Activated T-cell treated with anti-CD3 and anti-CD28 coated beads, Interleukin-2, amount 50 U/mL, for 72 hours (primary cell): ENCODE measurements at places on chromosomes 6 and 20. TPM values are rescaled to one million over a fixed set of nuclear protein-coding genes. Genes with fewer than 3 reads are reported as not detected.
A peak's percentile ranks its signal among the peaks of the same experiment; 100 is the strongest.

- DNase-seq, result no peak
- no peak overlapping the region for H3K27ac ChIP-seq
- no peak overlapping the region for H3K4me3 ChIP-seq
- H3K36me3 ChIP-seq, result no peaks in the 10 kb centered on the region
- H3K27me3 ChIP-seq, result peaks cover 19% of the 10 kb centered on the region
Observed at GRCh38 chr20:57076152-57076652, 190.2 kb downstream of the BMP7 start.

DNA sequence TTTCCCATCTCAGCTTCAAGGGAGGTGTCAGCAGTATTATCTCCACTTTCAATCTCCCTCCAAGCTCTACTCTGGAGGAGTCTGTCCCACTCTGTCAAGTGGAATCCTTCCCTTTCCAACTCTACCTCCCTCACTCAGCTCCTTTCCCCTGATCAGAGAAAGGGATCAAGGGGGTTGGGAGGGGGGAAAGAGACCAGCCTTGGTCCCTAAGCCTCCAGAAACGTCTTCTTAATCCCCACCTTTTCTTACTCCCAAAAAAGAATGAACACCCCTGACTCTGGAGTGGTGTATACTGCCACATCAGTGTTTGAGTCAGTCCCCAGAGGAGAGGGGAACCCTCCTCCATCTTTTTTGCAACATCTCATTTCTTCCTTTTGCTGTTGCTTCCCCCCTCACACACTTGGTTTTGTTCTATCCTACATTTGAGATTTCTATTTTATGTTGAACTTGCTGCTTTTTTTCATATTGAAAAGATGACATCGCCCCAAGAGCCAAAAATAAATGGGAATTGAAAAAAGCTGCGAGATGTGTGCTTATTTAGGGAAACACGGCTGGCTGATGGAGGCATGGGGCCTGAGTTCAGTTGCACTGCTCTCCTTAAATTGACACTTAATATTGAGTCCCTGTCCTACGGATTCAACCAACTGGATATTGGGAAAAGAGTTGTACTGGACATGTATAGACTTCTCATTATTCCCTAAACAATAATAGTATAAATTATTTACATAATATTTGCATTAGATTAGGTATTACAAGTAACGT, 4.9 kb downstream of the TUBB start:
- H3K36me3 ChIP-seq, result peaks cover 29% of the 10 kb centered on the region
- H3K4me3 ChIP-seq, result peak overlapping the region; percentile 94
- H3K27me3 ChIP-seq, result no peaks in the 10 kb centered on the region
- peaks cover 47% of the 10 kb centered on the region for H3K4me1 ChIP-seq
- no peak for DNase-seq
- peak overlapping the region; percentile 55 for H3K27ac ChIP-seq

GRCh38 chr6:170462366-170463020, 90.6 kb downstream of the PSMB1 start:
- H3K27ac ChIP-seq, result no peak overlapping the region
- no peaks in the 10 kb centered on the region for H3K36me3 ChIP-seq
- no peak overlapping the region for H3K4me3 ChIP-seq
- H3K4me1 ChIP-seq, result peaks cover 5% of the 10 kb centered on the region

The CASS4 gene
- total RNA-seq, result 3.5 TPM

The PRND gene
- not detected for total RNA-seq

The ZNF165 gene
- 6.1 TPM for total RNA-seq
